ENCODE measurements at places on chromosomes 13 and 19.

- DNase-seq, result no peak
These were observed 26.5 kb upstream of the C13orf46 start for GRCh38 chr13:114000151-114001040.

DNA sequence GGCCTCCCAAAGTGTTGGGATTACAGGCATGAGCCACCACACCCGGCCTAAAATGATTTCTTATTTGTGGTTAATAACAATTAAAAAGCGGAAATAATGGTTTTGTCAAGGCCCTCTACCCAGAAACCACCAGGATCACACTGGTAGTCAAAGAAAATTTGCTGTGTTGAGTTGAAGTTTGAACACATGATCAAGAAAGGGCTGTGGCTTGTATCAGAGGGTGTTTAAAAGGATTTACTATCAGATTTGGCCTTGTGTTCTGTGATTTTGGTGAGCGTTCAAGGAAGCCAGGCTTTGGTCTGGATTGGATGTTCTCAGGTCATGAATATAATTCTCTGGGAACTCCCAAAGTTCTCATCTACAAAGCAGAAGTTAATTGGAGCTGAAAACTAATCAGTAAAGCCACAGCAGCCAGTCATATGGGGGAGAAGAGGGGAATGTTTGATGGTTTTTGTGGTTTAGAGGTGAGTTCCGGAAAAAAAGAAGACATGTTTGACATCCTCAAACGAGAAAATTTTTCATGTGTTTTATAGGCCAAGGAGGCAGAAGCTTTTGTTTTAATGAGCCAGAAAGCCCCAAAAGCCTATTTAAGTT is 10.6 kb upstream of the ZNF556 start:
- DNase-seq, result no peak

DNA sequence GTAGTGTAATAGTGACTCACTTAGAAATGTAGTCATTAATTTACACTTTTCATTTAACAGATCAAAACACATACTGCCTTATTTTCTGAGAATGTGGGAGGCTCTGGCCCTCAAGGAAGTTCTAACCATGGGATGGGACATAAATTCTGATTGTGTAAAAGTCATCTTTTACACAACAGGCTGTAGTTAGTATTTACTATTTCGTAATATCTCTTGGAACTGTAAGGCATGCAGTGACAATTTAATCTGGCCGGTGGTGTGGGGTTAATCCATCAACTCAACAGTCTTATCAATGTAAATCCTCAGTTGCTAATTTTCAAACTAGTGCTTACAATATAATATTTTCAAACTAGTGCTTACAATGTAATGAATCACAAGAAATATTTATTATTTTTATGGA is 1599.2 kb downstream of the EFNB2 start:
- no peak for DNase-seq

GRCh38 chr19:10329555-10329954 is 3.8 kb downstream of the RAVER1 start:
- DNase-seq, result no peak

- no peak for DNase-seq
These were observed 32.4 kb upstream of the CEACAM21 start for GRCh38 chr19:41543582-41543981.

DNA sequence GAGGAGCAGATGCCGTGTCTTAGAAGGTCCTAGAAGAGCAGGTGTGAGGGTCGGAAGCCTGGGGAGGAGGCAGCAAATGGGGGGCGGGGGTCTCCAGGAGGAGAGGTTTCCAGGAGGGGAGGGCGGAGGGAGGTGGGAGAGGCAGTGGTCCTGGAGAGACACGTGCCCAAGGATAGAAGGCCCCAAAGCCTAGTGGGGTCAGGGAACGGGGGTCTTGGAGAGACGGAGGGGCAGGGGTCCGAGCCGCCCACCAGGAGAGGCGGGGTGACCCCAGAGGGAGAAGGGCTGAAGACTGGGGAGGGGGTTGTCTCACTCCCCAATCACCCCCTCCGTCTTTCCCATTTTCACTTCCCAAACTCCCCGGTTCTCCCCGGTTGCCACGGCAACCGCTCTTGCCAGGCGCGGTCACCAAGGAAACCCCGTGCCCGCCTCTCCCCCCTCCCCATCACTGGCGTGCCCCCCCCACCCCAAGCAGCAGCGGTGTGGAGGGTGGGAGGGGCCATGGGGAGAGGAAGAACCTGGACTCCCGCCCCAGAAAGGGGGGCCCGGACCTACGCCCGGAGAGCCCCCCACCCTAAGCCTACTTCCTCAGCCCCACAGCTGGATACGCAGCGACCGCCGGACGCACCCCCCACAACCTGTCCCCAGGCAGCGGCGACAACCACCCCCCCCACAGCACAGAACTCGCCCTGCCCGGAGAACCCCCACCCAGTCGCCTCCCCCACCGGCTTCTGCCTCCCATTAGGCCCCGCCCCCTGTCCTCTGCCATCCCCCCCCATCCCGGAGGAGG is 988 bp downstream of the LRRC4B start:
- no peak for DNase-seq

DNA sequence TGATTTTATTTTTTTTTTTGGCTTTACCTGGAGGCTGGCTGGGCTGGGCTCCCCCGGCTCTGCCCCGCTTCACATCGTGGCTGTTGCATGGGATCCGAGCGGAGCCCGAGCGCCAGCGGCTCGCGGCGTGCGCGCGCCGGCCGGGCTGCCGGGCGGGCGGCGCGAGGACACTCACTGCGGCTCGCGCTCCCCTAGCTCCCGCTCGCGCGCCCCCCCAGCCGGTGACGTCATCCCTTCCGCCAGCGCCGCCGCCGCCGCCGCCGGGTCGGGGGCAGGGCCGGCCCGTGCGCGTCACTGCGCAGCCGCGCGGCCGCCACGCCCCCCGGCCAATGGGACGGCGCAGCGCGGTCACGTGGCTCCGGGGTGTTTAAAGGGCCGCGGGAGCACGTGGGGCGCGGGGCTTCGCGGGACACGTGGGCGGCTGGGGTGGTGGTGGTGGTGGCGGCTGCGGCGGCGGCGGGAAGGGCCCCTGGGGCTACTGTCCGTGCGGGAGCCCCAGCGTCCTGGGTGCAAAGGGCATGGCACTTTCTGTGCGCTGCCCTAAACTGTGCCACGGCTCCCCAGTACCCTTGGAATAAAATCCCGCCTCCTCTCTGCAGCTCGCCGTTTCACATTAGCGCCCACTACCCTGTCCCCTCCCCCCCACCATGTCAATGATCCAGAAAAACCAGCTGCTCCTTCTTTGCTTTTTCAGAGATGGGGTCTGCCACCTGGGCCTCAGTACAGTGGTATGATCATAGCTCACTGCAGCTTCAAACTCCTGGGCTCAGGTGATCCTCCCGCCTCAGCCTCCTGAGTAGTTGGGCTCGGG is at the start of gene PTPRS:
PTPRS (minus strand) TSS at position 176 of the 811 bp plus-strand sequence. CDS start 54,672 bp downstream, outside the sequence.
- DNase-seq, result peak; percentile 67

DNA sequence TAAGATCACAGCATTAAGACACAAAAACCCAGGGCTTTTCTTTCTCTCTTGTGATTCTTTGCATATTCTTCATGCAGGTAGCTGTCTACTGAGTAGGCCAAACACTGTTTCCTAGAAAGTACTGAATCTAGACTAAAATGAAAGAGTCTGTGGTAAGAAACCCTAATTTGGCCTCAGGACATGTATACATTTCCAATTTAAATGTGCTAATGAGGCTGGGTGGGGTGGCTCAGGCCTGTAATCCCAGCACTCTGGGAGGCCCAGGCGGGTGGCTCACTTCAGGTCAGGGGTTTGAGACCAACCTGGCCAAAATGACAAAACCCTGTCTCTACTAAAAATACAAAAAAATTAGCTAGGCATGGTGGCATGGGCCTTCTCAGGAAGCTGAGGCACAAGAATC is 57.8 kb downstream of the MYCBP2 start:
- DNase-seq, result no peak

GRCh38 chr13:33045851-33046592 is 29.8 kb downstream of the KL start:
- no peak for DNase-seq

GRCh38 chr13:31912647-31913401 is 118.8 kb upstream of the FRY start:
- no peak for DNase-seq

- no peak for DNase-seq
These were observed 12.0 kb upstream of the KBTBD6 start for GRCh38 chr13:41144576-41144975.

GRCh38 chr13:66927562-66927961 is 302.6 kb downstream of the PCDH9 start:
- DNase-seq, result no peak

DNA sequence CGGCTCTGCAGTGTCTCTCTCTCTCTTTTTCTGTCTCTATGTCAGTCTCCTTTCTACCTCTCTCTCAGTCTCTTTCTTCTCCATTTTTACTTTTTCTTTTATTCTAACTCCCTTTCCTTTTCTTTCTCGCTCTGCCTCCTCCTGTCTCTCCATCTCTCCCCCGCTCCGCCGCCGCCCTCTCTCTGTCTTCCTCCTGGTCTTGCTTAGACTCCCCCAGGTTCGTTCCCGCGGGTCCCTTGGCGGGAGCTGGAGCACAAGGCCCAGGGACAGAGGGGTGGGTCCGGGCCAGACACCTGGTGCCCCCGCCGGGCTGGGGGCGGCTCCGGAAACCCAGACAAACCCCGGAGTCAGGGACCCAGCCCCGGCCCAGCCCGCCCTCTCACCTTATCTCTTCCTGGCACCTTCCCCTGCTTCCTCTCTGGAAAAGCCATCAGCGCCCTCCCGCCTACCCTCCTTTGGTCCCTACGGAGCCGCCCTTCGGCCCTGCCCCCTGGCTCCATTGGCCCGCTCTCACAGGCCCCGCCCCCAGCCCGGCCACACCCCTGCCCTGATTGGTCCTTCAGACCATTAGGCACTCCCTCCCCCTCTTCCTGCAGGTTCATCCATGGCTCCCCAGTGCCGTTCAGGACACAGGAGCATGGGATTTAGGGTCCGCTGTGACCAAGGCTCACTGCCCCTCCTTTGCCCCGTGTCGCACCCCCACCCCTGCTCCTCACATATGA is 15.4 kb upstream of the NOP53 start:
- DNase-seq, result no peak
